ENCODE measurements at places on chromosomes 16 and 17. TPM values are rescaled to one million over a fixed set of nuclear protein-coding genes. Genes with fewer than 3 reads are reported as not detected.

HSD11B2 gene
- total RNA-seq = 3.1 TPM

KRT9 gene
- not detected for total RNA-seq

MYH1 gene
- not detected for total RNA-seq

METRN gene
- total RNA-seq = 60.0 TPM

IRF8 gene
- total RNA-seq = 9.0 TPM

CFAP119 gene
- total RNA-seq = 0.40 TPM

AIPL1 gene
- not detected for total RNA-seq

CES1 gene
- total RNA-seq = 2,727 TPM

SMIM5 gene
- 0.13 TPM for total RNA-seq

TBC1D3B gene
- 5.7 TPM for total RNA-seq

TNRC6C gene
- 11.0 TPM for total RNA-seq

KRT28 gene
- total RNA-seq = not detected

BRICD5 gene
- total RNA-seq = 5.3 TPM

SCIMP gene
- 2.3 TPM for total RNA-seq

PIGL gene
- total RNA-seq = 18.5 TPM

TP53TG3B gene
- not detected for total RNA-seq

TLCD3B gene
- total RNA-seq = 0.13 TPM
